ENCODE measurements at places on chromosomes 3 and 15.

GRCh38 chr3:10556312-10556711, 50.9 kb upstream of the ATP2B2 start:
- peak; percentile 19 for DNase-seq

DNA sequence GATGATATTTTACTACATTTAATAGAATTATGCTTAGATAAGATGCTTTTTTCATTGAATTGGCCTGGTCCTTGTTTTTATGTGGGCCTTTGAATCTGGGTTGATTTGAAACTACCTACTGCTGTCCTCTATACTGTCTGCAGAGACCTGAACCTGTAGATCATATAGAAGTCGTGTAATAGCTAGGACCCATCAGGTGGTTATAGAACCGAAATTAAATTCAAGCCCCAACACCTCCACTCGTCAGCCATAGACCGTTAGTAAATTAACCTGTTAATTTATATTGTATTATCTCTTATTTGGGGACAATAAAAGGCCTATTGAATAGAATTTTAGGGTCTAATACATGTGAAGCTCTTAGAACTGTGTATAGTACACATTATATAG, 108.4 kb downstream of the MBNL1 start:
- DNase-seq = no peak

DNA sequence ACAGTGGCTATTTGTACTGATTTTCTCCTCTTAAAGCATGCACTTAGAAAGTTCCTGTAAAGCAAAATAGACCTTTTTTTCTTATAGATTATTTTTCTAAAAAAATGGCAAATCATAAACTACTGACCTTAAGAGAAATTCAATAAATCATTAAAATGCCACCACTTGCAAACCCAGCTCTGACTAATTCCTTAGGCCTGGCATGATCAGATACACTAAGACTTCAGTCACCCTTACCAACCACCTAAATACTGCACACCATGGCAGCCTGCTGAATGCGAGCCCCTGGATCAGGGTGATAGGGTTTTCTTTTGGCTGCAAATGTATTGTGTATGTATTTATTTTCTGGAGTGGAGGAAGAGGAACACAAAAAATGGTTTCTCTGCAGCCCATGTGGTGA, 370.6 kb upstream of the TBL1XR1 start:
- DNase-seq = no peak

DNA sequence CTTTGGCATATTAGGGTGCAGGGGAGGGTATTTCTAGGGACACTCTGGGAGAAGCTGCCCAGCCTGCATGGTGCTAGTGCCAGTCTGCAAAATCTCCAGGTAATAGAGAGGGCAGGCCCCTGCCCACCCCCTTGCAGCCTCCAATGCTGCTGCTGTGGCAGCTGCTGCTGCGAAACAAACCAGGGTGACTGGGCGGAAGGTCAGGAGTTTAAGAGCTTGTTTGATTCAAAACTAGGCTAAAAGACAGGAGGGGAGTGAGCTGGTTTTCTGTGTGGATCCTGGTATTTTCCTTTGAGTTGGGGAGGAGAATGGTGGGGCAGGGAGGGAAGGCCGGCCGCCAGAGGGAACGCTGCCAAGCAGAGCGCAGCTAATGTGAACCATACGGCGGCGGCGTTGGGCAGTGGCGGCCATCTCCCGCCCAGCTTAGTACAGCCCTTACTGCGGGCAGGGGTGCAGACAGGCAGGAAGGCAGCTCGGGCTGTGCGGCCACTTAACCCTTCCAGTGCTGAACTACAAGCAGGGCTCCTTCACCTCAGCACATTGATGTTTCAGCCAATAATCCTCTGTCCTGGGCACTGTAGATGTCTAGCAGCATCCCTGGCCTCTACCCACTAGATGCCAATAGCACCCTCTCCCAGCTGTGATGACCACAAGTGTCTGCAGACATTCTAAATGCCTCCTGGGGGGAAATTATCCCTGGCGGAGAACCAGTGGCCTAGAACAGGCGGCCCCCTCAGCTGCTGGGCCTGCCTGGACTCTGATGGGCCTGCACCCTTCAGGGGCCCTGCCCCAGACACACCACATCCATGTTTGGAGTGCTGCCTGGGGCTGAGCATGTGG, 125.7 kb downstream of the EEFSEC start:
- no peak for DNase-seq
